ENCODE measurements at places on chromosomes 3 and 15. TPM values are rescaled to one million over a fixed set of nuclear protein-coding genes. Genes with fewer than 3 reads are reported as not detected.

The GOLGA6A gene
- not detected for total RNA-seq

The NMNAT3 gene
- 2.8 TPM for total RNA-seq

The HIGD2B gene
- total RNA-seq = 0.26 TPM

The GMPS gene
- total RNA-seq = 20.6 TPM

- DNase-seq = peak; percentile 45
Observed at GRCh38 chr3:38493031-38493430, 3.1 kb upstream of the EXOG start.

- no peak for DNase-seq
Observed at GRCh38 chr3:14542656-14543055, 2.5 kb upstream of the GRIP2 start.

DNA sequence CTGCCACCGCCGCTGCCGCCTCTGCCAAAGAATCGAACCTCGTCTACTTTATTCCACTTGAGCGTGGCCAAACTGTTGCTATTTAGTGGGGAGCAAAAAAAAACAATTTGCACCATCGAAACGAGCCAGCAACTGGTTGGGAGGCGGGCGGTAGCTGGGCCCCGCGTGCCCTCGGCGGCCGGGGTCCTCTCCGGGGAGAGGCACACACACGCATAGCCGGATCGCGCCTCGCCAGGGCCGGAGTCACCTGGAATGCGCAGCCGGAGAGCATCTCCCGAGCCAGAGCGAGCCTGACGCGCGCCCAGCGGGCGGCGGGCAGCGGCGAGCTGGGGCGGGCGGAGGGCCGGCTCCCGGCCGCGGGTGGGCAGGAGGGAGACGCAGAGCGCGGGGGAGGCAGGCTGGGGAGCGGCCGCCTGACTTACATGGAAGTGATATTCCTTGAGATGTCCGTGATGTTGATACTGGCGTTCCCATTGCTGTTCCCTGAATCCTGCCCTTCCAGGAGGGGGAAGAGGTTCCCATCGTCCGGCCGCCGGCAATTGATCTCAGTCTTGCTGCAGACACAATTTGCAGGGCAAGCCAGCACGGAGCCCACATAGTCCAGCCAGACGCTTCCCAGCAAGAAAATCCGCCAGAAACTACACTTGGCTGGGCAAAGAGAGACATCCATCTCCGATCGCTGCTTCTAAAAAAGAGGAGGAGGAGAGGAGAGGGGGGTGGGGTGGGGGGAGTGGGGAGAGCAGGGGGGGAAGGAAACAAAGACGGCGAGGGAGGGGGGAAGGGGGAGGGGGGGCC is 858 bp downstream of the NTRK3 start:
- DNase-seq = peak; percentile 14

DNA sequence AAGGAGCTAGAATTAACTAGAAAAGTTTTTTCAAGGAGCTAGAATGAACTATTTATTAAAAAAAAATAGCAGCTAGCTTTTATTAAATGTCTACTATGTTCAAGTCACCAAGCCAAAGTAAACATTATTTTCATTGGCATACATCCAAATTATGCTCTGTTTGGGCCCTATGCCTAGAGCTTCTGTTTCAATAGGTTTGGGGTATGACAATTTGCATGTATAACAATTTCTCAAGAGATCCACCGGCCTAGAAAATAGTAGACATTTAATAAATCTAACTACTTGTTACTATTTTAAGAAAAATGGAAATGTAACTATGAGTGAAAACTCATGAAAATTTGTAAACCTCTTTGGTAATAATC is 8.0 kb downstream of the GABRR3 start:
- no peak for DNase-seq

GRCh38 chr15:77392762-77393470 is 27.0 kb downstream of the PEAK1 start:
- no peak for DNase-seq

GRCh38 chr3:118412503-118412902 is 622.1 kb downstream of the IGSF11 start:
- no peak for DNase-seq

The GALNT15 gene
- total RNA-seq = 37.7 TPM

DNA sequence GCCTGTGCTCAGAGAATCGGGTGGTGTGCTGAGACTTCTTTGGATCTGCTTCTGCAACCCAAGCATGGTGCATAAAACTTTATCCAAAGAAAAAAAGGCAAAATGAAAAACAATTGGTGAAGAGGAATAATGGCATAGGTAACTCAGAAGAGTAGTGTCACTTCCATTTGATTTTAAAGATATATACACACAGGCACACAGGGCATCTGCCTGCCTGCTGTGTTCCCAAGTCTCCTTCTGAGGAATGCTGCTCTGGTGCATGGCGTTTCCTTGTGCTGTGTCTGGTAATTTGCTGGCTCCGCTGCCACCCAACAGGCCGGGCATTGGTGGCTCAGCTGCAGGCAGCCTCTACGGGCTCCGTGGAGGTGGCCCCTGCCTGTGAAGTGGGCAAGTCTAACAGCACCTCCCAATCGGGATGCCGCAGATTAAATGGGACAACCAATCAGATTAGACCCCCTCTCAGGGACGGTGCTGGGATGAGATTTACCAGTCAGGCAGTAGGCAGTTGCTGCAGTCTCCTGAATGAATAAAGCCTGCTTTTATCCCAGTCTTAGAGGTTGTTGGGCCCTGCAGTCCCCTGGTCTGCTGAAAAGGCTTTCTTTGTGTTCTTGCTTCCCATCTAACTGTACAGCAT is 253.7 kb upstream of the RASGRP1 start:
- no peak for DNase-seq

The VIPR1 gene
- not detected for total RNA-seq

DNA sequence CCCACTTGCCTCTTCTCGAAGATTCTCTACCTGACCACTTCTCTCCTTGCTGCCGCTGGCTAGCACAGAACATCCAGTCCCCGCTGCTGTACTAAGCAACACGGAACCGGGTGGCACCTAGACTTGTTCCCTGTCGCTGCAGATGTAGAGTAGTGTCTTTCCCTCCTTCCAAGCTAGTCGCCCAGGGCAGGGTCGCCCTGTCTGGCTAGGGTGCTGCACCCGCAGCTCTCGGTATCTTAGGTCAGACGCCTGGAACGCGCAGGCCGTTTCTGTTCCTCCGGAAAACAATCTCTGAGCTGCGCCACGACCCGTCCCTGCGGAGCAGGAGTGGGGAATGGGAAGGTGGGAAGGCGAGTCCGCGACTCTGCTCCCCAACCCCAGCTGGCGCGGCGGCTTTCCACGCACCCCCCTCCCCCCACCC is 758 bp upstream of the SNX33 start:
- DNase-seq = no peak

The RAD18 gene
- 5.6 TPM for total RNA-seq

DNA sequence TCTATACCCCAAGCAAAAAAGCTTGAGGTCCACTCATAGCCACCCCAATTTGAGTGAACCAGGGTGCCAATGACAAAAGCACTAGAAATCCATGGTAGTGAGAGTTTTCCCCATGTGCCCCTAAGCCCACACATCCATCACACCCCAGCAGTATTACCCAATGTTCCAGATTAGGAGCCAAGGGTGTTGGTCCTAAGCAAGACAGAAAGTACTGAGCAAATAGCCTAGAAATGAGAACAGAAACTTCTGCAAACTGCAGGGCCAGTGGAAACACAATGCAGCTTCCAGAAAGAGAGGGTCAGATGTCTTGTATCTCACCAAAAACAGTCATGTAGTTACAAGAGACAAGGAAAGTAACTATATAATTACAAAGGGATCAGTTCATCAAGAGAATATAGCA is 10.9 kb upstream of the OXTR start:
- no peak for DNase-seq

- DNase-seq = peak; percentile 41
Observed at GRCh38 chr15:31598620-31599019, 272.0 kb downstream of the KLF13 start.

The GHSR gene
- not detected for total RNA-seq

DNA sequence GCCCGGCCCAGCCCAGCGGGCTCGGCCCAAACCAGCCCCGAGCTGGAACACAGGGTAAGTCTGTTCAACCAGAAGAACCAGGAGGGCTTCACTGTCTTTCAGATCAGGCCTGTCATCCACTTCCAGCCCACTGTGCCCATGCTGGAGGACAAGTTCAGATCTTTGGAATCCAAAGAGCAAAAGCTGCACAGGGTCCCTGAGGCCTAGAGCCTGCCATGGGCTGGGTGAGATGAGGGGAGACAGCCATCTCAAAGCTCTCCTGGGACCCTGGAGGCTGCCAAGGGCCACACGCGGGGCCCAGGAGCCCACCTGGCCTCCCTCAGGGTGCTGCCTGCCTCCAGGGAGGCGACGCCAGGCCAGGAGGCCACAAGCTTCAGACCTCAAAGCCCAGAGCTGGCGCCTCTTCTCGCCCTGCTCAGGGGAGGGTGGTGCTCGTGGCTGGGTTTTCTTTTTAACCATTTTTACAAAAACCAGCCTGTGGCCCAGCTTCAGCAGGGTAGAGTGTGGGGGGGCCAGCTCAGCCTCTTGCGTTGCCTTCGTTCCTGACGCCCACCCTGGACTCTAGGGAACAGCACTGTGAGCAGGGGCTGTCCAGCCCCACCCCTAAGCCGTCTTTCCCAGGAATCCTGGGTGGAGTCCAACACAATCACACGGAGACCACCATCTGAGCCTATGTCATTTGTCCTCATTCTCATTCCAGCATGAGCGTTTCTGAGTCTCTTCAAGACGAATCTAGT is 107.0 kb downstream of the ETFA start:
- DNase-seq = no peak

The ASB14 gene
- total RNA-seq = not detected

The BNC1 gene
- total RNA-seq = 7.7 TPM

DNA sequence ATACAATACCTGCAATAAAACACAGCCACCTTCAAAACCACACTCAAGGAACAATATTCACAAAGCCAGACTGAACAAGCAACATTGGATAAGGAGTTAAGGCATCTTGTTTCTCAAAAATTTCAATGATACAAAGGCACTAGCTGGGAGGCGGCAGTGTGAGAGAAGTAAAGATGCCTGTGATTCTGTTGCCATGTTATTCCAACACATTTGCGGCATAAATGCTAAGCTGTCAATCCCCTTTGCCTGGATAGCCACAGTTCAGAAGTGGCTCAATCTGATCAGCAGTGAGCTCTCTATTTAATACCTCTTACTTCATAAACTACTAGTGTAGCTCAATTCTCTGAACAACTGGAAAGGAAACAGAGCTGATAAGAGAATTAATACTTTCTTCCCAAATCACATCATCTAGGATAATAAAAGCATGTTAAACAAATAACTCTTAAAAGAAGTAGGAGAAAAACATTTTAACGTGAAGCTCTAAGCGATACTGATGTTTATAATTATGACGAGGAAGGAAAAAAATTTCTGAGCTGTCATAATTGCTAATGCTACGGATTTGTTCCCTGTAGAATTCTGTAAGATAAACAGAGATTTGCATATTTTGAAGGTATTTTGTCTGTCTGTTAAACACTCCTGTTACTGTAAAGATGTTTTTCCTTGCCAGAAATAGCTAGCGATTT is 358.4 kb downstream of the FOXP1 start:
- peak; percentile 34 for DNase-seq

The TMEM45A gene
- 26.4 TPM for total RNA-seq

The SCAANT1 gene
- 1.7 TPM for total RNA-seq

The MOBP gene
- not detected for total RNA-seq

GRCh38 chr3:119672776-119673175 is 4.4 kb downstream of the COX17 start:
- no peak for DNase-seq

- no peak for DNase-seq
Observed at GRCh38 chr15:30046430-30046829, 36.3 kb upstream of the GOLGA8J start.

DNA sequence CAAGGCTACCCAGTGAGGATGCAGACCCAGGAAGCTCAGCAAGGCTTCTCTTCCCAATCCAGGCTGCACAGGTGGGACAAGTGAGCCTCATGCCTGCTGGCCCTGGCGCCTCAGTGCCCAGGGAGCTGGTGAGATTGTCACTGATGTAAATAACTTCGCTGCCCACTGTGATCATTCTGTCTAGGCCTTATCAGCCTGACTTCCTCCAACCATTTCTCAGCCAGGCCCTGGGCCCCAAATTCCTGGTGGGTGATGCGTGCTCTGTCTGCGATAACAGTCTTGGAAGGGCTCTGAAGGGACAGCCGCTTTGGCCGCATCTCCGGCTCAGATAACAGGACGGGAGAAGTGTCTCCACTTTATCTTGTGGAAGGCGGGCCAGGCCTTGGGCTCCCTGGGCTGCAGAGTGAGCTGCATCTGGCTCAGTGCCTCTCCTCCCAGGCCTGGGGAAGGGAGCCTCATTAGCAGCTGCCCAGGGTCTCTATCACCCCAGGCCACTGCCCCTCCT is 2.2 kb upstream of the FBLN2 start:
- DNase-seq = peak; percentile 28

The ERICH6 gene
- total RNA-seq = under 0.01 TPM

GRCh38 chr3:63966871-63967270 is 54.7 kb upstream of the SCAANT1 start:
- DNase-seq = no peak

DNA sequence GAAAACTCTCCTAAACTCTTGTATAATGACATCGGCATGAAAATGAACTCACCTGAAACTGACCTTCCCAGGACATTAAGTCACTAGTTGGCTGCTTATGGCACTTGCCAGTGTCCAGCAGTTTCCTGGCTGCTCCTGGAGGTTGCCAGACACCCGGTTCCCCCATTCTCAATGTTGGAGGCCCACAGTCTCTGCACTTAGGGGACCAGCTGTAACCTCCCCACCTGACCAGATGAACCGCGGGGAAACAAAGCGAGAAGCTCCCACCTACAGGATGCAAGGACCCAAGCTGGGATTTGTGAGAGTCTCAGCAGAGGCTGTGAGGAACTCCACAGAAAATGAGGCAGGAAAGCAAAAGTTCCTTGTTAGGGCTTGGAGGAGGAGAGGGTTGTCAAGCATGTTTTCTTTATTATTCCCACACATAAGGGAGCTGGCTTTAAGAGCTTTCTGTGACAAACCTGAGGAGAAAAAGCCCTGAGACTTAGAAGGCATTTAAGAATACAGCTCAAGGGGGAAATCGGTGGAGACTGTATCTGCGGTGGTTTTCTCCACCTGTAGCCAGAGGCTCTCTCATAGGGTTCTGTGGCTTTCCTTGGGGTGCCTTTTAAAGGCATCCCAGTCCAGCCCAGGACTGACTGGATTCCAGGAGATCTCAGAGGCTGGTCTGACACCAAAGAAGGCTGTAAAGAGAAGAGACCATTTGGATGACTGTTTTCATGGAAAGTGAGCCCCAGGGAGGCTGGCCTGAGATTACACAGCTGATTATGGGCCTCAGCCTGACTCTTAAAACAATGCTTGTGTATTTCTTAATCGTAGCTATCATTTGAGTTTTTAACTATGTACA is 4.6 kb downstream of the TPM1 start:
- DNase-seq = peak; percentile 50

GRCh38 chr3:52506266-52506966 is 11.3 kb downstream of the STAB1 start:
- DNase-seq = no peak

DNA sequence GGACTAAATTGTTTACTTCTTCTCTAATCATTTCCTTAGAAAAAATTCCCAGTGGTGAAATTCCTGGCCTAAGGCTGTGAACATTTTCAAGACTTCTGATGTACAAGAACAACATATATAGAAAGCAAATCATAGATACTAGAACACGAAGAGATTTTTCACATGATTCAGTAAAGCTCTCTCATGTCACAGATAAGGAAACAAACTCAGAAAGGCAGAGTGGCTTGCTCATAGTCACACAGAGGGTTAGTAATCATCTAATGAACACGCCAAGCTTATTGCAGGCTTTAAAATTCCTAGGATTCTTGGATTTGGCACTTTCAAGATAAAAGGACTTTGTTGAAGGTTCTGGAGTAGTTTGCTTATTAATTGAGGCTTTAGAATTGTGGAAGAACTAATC is 26.2 kb downstream of the CRTAP start:
- no peak for DNase-seq

Data from fibroblast of lung (primary cell).